CD4-positive, alpha-beta T cell treated with Interleukin-4 for 4 hours (primary cell): ENCODE measurements at places on chromosomes 5 and 9.

DNA sequence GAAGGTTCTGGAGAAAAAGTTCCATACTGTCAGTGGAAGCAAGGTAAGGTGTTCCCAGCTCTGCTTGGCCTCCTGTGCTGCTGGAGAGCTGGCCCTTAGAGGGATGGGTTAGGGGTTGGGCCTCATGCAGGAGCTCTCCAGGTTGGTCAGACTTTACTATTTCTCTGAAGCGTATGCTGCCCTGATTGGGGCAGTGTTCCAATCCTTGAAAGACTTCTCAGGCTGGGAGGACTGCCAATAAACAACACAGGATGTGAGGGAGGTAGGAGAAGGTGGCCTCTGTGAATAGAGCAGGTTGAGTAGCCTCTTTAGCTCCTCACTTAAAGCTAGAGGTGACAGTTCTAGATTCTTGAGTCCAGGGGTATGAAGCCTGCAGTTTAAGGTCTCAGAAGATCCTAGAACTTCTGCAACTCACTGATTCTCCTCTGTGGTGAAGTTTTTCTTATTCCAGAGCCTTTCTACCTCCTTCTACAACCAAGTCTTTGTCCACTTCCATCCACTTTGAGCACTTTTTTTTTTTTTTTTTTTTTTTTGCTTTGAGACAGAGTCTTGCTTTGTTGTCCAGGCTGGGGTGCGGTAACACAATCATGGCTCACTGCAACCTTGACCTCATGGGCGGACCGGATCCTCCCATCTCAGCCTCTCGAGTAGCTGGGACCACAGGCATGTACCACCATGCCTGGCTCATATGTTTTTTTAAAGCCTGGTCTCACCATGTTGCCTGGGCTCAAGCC is 3.0 kb downstream of the HNRNPAB start:
- DNase-seq: no peak

DNA sequence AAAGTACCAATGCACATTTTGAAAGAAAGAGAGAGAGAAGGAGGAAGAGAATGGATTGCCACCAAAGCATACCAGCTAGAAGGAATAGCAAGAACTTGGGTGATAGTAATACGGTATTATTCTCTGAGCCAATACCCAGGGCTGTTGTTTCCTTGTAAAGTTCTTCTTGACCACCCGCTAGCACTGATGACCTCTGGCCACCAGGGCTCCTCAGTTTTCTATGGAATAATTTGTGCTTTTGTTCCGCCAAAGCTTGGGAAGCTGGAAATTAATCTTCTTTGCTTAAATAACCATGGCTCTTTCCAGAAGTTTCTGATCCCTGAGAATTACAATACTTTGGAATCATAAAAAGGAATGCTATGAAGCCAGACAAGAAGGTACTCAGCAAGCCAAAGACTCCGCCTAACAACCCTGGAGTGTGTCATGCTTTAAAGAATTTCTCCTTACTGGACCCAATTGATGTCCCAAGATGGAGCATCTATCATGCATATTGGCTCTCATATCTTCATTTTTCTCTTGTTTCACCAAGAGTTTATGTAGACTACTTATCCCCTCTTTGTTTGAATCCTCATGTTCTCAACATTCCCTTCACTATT is 29.8 kb downstream of the OR2K2 start:
- no peak for DNase-seq

DNA sequence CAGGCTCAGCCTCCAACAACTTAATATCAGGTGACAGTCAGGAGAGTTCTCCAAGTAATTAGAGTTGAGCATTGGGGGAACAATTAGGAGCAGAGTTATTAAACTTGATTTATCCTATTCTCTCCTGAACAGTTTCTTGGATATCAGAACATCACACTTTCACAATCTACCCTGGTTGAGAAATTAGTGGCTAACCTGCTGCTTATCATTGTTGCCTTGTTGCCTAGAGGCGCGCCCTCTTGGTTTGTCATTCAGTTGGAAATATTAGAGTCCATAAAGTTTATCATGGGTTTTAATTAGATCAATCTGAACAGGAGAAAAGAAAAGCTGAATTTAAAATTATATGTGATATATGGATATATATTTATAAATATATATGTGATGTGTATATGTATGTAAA is 291.1 kb downstream of the CCDC171 start:
- no peak for DNase-seq

DNA sequence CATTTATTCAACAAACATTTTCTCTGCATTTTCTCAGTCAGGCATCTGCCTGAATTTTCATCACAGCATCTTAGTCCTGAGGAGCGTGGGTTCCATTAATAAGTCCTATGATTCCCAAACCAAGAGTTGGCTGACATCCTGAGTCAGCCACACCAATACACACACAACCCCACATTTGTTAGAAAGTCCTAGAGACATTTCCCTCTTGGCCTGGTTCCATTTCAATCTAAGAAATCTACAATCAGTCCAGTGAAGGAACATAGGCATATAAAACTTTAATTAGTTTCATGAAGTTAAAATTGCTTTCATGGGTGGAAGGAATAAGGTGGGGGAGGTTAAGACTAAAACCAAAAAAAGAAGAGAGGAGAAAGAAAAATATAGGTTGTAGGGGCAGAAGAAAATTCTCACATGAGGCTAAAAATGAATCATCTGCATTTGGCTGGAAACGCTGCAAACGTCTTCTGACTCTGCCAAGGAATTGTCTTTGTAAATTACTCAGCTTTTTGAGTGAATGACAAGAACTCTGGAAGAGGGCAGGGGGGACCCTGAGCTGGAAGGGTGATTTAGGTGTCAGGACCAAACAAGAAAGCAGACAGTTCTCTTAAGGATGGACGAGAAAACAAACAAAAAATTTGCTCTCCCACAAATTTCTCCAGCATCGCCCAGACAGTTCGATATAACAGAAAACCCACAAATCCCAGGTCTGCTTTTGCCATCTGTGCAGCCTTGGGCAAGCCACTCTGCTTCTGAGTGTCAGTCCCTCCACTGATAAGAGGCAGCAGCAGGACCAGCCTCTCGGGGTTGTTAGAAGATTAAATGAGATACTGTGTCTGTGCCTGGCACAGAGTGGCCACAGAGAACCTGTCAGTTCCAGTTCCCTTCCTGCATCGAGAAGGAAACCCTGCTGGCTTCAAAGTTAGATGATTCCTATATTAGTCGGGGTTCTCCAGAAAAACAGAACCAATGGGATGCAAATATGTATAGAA is 289.7 kb downstream of the CDK5RAP2 start:
- DNase-seq: no peak

DNA sequence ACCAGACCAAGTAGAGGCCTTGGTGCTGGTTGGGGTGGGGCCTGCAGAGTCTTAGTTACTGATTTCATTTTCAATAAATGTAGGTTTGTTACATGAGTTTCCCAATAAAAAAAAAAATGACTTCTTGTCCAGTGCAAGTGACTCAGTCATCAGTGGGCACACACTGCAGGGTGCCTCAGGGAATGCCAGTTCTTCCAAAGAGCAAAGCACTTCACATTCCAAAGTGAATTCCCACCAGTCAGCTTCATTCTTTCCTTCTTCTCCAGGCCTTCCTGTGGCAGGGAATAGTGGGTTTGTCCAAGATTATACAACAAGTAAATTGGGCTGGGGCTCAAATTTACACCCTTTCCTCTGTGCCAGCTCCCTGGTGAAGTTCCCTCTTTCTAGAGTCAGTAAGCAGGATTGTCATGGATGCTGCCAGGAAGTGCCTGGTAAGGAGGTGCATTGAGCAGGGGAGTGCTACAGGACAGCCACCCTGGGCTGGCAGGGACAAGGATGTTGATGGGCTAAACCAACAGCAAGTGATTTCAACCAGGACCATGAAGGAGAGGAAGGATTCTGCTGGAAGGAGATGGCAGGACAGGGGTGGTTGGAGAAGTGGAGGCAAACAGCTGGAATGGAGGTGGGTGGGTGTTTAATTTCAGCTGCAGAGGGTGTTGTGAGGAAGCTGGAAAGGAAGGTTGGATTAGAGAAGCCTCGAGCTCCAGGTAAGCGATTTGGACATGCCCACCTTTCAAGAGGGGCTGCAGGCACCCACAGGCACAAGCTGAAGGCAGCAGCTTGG is 3.7 kb upstream of the B4GALT7 start:
- DNase-seq: no peak

- no peak for DNase-seq
Observed at GRCh38 chr5:108083232-108083631, 298.7 kb downstream of the FBXL17 start.

GRCh38 chr9:130780865-130781504 is 54.1 kb upstream of the ABL1 start:
- no peak for DNase-seq

DNA sequence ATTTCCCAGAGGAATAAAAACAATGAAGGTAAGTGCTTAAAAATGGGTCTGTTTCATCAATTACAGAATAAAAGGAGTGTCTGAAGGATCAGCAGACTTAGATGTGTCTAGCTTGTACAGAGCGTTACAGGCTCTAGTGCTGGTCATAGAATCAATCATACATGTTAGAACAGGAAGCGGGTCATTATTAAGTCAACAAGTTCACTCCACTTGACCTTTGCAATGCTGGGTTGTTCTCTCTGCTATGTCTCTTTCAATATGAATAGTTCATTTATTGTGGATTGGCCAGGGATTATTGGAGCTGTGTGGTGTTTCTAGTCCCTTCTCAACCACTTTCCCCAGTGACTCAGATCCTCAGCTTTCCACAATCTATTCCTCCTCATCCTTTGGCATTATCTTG is 20.7 kb upstream of the EGFLAM start:
- no peak for DNase-seq
